Heart right ventricle (tissue), 16 donors: ENCODE measurements at places on chromosomes 3 and 15.
A peak's percentile ranks its signal among the peaks of the same experiment; 100 is the strongest.

- no peak for DNase-seq
Measured at GRCh38 chr3:135215516-135215915, 420.5 kb downstream of the EPHB1 start.

DNA sequence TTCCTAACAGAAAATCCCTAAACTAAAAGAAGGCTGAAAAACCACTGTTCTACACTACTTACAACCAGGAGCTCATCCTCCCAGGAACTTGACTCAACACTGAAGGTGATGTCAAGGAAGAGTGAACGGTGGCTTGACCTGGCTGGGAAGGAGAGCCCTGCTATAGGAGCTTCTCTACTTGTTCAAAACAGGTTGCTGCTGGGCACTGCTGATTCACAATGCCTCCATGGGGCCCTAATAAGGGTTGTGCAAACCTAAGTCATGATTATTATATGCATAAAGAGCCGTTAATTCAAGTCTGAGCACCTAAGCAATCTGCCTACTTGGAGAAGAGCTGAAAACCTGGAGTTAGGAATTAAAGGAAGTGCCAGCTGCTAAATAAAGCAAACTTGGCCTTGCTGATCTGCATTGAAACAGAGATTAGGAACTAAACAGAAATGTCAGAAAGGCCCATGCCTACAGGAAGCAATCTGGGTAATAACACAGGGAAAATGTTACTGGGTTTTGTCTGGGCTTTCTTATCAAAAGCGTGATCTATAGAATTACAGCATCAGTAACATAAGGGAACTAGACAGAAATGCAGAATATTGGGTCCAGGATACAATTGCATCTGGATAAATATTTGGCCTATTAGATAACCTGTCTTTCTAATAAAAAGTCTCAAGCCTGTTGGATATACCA, 243.2 kb downstream of the NEK10 start:
- DNase-seq = no peak

DNA sequence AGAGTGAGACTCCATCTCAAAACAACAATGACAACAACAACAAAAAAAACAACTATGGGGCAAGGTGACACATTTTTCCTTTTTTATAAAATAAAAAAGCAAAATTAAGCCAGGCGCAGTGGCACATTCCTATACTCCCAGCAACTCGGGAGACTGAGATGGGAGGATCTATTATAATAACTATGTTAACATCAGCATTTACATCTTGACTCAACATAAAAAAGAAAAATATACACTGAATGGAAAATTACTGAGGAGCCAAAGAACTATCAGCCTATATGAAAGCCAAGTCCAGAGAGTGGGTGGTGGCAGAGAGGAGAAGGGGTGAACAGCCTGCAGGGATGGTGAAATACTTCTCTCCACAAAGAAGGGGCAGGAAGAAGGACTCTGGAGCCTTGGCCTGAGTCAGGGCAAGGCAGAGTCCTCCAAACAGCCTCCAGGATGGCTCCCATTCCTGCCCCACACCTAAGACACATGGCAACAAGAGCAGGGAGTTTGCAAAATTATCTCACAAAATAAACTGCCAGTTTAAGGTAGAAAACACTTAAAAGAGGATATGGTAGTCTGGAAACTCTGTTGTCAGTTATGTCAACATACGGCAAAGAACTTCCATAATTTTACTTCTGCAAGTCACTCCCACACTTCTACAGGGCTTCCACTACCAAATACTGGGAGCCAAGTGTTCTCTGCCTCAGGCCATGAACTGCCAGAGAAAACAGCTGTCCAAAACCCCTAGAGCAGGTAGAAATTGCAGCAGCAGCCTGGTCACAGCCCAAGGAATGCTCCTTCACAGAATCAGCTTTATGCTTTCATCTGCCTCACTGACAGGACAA, 25.9 kb downstream of the HSPBAP1 start:
- no peak for DNase-seq

GRCh38 chr3:150738688-150739087, 24.3 kb downstream of the SIAH2 start:
- no peak for DNase-seq

DNA sequence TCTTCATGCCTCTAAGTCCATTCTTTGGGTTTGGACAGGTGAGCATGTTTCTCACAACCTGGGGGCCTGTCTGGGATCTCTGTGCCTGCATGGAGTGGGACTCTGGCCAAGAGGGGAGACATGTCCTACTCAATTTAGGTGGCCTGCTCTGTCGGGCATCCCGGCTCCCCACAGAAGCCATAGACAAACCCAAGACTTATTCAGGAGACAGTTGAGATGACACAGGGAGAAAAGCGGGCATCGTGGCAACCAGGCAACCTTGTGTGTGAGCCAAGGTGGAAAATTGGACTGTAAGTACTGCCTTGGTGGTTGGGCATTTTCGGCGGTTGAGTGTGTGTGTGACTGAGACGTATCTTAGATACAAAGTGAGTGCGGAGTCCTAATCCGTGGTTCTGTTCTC, 40.5 kb downstream of the PPCDC start:
- no peak for DNase-seq

DNA sequence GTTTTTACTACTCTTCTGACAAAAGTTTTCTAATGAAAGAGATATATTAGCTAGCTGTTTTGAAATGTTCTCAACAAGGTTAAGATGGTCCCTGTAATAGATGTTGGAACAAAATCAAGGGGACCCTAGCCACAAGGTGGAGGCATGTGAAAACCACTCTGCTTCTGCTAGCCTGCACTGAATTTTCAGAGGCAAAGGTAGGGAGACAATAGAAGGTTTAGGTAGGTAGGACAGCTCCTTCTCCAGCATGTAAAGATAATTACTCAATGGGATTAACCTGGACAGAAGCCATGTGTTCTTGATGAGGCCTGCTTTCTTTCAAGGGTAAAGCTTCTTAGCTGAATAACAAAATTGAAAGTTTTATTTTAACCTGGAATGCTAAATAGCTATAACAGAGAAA, 333.5 kb downstream of the LSAMP start:
- DNase-seq = no peak

- no peak for DNase-seq
Measured at GRCh38 chr15:68028888-68029207, 25.3 kb upstream of the PIAS1 start.

DNA sequence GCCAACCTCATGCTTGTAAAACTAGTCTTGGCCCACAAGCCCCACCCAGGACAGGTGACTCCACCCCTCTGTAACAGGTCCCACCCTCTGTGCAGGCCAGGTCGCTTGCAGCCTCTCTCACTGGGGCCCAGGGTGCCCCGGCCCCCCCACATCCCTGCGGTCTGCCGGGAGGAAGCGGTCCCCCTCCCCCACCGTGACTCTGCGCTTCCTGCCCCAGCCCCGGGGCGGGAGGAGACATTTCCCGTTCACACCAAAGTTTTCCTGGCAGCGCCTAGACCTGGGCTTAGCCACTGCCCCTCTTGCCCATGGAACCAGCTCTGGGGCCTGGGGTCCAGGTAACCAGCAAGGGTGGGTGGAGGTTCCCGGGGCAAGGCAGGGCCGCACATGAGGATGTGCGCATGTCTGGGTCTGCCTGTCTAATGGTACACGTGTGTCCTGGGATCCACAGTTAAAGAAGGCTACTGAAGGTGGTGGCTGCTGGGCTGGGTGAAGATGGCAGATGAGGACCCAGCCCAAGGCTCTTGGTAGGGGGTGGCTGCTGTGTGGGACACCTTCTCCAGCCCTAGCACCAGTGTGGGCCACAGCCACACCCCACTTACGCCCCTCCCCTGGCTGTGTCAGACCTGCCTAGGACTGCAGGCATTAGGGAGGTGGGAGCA, 8.4 kb downstream of the NBEAL2 start:
- DNase-seq = peak; percentile 71

- no peak for DNase-seq
Measured at GRCh38 chr3:69521286-69521685, 135.4 kb upstream of the FRMD4B start.
